ENCODE measurements at places on chromosomes 5 and 9.

- no peak for DNase-seq
Observed at GRCh38 chr5:155052532-155052931, 39.0 kb downstream of the KIF4B start.

GRCh38 chr5:118863345-118863744 is 125.0 kb downstream of the DTWD2 start:
- DNase-seq, result no peak

DNA sequence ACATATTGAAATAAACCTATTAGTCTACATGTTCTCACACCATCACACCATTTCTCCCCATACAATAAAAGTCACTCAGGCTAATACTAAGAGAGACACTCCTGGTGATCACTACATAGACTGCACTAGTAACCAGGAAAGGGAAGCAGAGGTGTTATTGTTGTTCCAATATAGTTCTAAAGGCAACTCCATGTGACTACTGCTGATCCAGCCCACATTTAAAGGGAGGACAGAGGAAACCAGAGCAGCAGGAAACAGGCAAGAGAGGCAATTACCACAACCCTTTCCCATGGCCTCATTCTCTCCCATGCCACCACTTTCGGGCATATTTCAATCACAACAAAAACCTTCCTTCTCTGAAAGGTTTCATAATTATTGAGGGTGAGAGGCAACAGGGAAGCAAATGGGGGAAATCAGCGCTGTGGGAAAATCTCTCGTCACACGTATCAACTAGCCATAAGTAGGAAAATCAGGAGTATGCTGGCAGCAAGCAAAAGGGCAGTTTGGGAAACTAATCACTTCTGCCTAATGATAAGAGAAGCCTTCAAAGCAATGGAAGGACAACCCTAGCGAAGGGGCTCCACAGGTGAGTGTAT is 1.8 kb downstream of the UBAP2 start:
- DNase-seq, result no peak

DNA sequence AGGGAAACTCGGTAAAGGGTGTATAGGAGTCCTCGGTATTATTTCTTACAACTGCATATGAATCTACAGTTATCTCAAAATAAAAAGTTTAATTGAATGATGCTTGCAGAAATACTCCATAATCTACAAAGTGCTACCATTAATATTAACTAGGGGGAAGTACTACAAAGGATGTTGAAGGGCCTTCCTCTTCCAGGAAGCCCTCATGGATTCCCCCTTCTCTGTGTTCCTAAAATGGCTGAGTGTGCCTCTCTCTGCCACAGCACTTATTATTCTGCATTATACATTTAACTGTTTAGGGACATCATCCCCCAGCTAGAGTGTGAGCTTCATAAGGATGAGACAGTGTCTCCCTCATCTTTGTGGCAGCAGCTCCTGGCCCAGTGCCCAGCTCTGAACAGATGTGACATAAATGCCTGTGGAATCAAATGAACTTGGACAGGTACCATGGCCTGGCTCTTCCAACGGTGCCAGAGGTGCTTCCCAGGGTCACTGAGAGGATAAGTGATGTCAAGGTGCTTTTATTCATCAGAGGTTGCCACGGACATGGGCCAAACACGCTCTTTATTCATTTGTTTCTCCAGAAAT is 99.5 kb downstream of the PAX5 start:
- peak; percentile 17 for DNase-seq

DNA sequence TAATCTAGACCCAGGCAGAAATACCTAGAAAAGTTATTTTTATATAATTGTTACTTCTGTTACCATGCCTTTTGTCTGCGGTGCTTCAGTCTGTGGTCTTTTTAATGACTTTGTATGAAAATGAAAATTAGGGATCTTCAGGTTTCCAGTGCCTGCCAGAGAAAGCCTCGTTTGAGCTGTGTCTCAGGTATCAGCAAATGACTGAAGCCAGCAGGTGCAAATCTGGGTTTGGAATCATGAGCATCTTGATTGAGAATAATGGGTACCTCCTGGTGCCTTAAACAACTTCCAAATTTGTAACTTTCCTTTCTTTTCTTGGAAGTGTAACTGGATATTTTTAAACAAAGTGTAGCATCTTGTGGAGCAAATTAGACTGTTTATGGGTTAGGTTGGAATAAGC is 4.3 kb downstream of the ZBTB34 start:
- DNase-seq, result no peak

GRCh38 chr9:101307051-101307450 is 77.8 kb downstream of the BAAT start:
- peak; percentile 73 for DNase-seq

GRCh38 chr9:18379073-18379811 is 94.7 kb upstream of the ADAMTSL1 start:
- no peak for DNase-seq

- peak; percentile 18 for DNase-seq
Observed at GRCh38 chr5:150523472-150524350, 15.8 kb downstream of the NDST1 start.

DNA sequence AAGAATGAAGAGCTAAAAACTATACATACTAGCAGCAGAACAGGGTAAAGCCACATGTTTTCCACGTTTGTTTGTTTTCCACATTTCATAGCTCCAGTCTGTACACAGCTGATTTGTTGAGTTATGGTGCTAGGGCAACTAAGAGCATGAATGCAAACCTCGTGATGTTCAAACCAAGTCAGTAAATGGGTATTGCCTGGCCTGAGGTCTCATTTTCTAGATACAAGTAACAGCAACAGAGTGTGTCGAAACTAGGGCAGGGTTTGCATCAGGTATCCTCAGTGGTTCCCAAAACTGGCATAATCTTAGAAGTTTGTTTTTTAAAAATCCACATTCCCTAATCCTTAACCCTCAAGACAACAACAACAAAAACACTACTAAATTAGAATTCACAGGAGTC is 89.3 kb downstream of the CEMIP2 start:
- DNase-seq, result no peak

GRCh38 chr9:126509718-126510117 is 104.0 kb upstream of the LMX1B start:
- no peak for DNase-seq

DNA sequence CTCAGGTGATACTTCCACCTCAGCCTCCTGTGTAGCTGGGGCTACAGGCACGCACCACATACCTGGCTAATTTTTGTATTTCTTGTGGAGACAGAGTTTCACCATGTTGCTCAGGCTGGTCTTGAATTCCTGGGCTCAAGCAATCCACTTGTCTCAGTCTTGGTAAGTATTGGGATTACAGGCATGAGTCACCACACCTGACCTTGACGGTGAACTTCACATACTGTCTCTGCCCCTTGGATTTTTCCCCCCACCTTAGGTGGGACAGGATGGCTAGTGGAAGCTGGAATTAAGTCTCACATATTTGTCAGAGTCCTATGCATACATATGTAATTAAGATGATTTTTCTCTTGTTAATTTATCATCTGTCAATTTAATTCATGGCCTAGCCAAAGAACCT is 20.9 kb upstream of the RFK start:
- DNase-seq, result no peak

DNA sequence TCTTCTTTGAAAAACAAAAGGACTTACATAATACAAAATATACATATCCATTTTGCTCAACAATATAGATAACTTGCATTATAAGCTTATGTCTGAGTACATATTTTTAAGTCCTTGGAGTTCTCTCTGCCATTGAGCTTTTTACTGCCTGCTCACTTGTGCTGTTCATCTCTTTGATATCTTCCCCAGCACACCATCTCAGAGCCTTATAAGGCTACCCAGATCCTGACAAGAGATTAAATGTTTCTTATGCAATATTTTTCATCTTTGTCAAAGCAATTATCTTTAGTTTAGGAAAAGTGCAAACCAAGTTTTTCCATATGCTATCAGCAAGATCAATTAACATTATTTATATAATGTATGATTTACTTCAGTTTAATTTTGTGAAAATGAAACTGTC is 60.7 kb upstream of the ITGA1 start:
- no peak for DNase-seq

- DNase-seq, result no peak
Observed at GRCh38 chr9:75071530-75072122, 16.3 kb downstream of the NMRK1 start.

DNA sequence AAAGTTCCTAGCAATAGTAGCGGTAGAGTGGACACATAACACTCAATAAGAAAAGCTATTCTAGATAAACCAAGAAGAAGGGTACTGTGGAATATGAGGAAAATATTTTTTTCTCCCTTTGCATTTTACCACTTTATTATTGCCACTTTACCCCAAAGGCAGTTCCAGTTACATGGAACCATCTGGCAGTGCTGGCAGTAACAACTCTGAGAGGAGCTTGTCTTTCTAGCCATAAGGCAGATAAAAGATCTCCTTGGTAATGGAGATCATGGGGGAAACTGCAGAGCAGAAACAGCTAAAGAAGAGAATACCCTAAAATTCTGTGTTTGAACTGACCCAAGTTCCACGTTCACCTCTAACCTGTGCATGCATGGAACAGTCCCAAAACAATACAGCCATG is 38.5 kb downstream of the UBTD2 start:
- DNase-seq, result no peak

DNA sequence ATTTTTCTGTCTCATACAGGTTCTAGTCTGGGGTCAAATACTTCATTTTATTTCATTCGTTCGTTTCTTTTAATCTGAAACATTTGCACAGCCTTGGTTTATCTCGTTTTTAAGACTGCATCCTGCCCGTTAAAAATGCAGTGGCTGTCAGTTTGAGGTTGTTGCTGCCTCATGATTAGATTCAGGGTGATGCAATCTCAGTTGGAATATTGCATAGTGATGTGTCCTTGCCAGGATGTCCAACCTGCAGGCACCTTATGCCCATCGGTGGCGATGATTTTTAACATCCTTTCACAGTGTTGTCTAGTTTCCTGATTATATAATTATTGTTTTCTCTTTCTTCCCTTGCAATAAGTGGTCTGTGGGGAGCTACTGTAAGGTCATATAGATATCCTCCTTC is 45.1 kb downstream of the SH3GL2 start:
- DNase-seq, result no peak

GRCh38 chr5:156693113-156693512 is 157.0 kb upstream of the PPP1R2B start:
- DNase-seq, result no peak

DNA sequence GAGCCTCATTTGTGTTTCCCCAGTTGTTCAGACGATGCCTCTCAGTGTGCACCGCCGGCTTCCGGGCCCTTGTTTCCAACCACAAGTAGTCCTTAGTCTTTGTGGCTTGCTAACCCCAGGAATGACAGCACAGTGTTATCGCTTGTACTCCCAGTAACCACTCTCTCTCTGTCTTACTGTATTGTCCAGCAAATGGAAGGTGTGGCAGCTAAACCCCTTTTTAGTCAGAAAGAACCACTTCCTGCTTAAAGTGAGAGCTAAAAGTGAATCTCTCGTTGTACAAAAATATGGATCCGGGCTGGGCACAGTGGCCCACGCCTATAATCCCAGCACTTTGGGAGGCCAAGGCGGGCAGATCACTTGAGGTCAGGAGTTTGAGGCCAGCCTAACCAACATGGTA is 61.3 kb downstream of the ENC1 start:
- no peak for DNase-seq

- peak; percentile 40 for DNase-seq
Observed at GRCh38 chr5:141223112-141223783, at the start of gene PCDHB14. PCDHB14 (plus strand) TSS chr5:141223343; CDS start chr5:141223506, 163 bp downstream.

GRCh38 chr5:137195483-137195882 is 303.6 kb downstream of the SPOCK1 start:
- no peak for DNase-seq

GRCh38 chr5:181129601-181130000 is 1.4 kb downstream of the OR2V1 start:
- DNase-seq, result no peak

DNA sequence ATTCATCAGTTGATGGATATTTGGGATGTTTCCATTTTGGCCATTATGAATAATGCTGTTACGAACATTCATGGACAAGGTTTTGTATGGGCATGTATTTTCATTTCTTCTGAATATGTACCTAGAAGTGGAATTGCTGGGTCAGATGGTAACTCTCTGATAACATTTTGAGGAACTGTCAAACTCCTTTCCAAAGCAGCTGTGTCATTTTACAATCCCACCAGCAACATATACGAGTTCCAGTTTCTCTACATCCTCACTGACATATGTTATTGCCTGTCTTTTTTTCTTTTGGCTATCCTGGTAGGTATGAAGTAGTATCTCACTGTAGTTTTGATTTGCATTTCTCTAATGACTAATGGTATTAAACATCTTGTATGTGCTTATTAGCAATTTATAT is 86.7 kb downstream of the PRKACG start:
- DNase-seq, result no peak

DNA sequence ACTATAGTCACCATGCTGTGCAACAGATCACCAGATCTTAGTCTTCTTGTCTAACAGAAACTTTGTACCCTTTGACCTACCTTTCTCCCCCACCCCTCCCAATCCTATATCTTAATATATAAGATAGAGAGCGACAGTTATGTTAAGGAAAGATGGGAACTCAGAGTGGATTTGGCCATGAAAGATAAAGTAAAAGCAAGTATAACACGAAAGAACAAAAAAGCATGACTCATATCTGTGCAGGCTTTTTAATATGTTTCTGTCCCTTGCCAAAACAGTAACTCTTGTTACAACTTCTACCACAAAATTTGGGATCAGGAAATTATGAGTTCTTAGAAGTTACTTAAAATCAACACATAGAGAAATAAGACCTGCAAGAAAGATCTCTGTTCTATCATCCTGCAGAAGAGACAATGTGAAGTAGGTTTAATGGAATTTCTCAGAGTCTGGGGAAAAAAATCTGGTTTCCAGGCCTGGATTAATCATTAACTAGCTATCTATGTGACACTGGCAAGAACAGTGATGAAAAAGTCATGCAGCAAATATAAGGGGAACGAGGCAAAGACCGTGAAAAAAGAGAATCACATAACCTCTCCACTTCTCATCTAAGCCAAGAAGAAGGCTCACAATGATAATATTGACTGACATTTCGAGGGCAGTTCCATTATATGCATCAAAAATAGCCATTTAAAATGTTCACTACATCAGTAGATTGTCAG is 18.6 kb downstream of the BAAT start:
- DNase-seq, result no peak

DNA sequence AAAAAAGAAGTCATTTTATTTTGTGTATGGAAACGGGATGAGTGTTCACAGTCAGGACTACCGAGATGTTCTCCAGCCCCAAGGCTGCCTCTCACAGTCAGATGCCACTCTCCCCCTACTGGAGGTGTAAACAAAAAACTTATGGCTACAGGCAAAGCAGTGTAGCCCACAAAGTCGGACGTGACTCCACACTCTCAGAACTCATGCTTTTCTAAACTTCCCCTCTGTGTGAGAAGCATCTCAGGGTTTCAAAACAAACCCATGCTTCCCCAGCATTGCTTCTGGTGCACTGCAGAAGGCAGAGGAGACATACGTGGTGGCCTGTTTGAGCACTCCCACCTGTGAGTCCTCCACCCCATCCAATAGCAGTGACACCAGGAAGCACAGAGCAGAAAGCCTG is 580.3 kb downstream of the BNC2 start:
- no peak for DNase-seq

DNA sequence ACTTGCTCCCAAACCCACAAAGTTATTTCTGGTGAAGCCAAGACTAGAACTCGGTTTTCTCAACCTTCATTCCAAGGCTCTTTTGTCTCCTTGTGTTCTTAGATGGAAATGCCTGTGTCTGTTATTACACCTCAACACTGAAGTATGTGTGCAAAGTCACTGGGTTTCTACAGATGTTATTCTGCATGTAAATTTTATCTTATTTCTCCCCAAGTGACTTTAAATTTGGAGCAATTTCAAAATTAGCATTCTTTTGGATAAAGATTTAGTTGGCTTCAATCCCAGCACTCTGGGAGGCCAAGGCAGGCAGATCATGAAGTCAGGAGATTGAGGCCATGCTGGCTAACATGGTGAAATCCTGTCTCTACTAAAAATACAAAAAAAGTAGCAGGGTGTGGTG is 104.4 kb upstream of the GNA14 start:
- no peak for DNase-seq

- no peak for DNase-seq
Observed at GRCh38 chr9:110021891-110022290, 186.1 kb downstream of the C9orf152 start.

Measured in NCI-H1092 treated with DMSO at 0.1 percent for 48 hours (cell line).